ENCODE measurements at places on chromosomes 6 and 20.
A peak's percentile ranks its signal among the peaks of the same experiment; 100 is the strongest.

- peak; percentile 92 for DNase-seq
These were observed 107.2 kb downstream of the ASXL1 start for GRCh38 chr20:32465092-32465900.

- DNase-seq = no peak
These were observed 7.2 kb downstream of the PYGB start for GRCh38 chr20:25254986-25255680.

DNA sequence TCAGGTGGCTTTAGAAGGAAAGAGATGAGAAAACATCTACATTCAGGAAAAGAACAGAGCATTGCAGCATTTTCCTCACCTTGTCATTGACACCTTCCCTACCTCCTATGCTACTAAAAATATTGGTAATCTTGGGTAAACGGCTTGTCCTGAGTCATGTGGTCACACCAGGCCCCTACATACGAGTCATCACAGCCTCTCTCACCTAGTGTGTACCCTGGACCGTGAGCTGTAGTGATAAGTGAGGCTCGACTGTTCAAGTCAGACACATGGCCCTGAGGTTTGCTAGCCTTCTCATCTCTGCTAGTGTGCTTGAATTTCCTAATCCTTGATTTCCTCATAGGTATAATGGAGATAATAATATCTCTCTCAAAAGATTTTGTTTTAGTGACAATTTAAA is 29.6 kb upstream of the TMEM244 start:
- no peak for DNase-seq

DNA sequence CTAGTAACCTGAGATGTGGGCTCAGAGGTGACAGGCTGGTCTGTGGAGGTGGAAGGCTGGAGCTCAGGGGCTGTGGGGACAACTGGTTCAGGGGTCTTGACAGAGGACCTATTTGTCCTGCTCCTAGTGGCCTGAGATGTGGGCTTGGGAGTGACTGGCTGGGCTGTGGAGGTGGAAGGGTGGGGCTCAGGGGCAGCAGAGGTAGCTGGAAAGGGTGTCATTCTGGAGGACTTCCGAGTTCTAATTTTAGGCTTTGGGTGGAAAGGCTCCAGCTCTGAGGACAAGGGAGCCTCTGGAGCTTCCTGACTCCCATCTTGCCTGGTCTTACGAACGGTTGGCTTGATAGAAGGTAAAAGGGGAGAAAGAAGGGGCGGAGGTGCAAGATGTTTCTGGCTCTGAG is 11.5 kb downstream of the MDC1 start:
- DNase-seq = no peak

DNA sequence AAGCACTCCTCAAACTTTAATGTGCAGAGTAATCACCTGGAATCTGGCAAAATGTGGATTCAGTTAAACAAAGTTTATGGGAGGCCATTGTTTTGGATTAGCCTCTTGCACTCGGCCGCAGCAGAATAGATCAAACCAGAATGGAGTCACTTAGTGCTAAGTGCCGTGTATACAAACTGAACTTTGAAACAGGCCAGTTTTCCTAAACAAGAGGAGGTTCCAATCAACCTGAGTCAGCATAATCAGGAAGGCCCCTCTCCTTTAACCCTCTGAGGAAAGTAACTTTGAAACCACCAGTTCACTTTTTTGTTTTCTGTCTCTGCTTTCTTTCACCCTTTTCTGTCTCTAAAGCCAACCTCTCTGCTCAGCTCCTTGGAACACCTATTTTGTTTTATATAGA is 92.2 kb downstream of the UST start:
- no peak for DNase-seq

DNA sequence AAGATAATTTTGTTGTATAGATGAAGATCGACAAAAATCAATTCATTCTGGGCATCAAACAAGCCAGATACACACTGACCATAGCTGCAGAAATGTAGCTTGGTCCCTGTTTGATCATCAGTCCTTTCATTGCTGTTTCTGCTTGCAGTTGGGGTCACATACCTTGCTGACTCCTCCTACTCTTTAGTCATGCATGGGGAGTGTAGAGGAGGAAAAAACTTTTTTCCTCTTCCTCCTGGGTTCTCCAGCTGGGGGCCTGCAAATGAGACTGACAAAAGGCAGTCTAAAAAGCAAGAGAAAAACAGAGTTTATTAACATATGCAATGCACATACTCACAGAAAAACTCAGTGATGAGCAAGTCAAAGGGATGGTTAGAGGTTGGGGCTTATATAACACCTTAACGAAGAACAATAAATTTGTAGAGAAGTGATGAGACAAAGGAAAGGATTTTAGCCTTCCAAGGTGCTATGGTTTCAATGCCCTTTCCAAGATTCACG is 105.8 kb downstream of the QRSL1 start:
- DNase-seq = no peak

DNA sequence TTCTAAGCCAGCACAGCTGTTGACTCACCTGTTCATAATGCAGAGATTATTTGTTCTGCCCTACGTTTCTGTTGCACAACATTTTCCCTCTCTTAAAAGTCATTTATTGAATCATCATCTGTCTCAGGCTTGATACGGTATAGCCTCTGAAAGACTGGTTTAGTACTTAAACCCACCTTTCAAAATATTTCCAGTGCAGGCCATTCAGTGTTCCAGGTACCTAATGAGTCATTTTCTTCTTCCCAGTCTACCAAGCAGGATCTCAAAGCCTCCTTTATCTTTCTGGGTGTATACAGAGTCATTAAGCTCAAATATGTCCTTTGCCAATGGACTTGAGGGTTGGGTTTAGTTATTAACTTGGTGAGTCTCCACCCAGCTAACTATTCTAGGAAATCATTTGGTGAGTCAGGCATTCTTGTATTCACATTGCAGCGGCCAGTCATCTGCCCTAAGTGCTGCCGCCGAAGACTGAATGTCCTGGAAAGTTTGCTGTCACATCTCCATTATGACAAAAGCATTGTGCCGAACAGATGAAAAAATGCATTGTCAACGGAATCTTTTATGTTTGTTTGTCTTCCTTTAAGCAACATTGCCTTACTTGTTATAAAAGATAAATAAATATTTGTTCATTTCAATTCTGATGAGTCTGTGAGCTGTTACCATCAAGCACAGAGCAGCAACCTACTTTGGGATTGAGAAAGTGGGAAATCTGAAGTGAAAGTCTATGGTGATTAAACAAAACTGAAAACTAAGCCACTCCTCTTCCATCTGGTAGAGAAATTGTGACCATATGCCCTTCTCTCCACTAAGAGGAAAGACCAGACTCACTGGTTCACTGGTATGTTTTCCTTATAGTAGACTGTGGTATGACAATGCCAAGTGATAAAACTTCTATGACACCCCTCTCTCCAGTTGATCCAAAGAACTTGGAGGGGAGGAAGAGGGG is 14.3 kb upstream of the FAM135A start:
- no peak for DNase-seq

DNA sequence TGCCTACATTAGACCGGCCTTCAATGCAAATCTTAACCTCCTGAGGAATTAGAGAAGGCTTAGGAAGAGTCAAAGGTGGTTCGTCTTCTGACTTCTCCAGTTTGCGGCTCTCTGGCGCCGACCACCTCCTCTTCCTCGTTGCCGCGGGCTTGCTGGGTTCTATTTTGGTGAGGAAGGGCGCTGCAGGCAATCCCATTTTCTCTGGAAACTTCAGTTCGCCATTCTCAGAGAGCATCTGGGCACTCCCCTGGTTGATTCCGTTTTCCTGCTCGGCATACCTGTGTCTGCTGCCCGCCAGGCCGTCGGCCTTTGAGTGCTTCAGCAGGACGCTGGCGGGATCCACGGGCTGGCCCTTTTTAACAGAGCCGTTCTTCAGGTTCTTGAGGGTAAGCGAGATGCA is 67.9 kb downstream of the GMPR start:
- no peak for DNase-seq

GRCh38 chr20:50478162-50478990 is 31.8 kb upstream of the PTPN1 start:
- DNase-seq = peak; percentile 86

GRCh38 chr20:37992802-37993409 is 40.4 kb downstream of the TTI1 start:
- DNase-seq = no peak

DNA sequence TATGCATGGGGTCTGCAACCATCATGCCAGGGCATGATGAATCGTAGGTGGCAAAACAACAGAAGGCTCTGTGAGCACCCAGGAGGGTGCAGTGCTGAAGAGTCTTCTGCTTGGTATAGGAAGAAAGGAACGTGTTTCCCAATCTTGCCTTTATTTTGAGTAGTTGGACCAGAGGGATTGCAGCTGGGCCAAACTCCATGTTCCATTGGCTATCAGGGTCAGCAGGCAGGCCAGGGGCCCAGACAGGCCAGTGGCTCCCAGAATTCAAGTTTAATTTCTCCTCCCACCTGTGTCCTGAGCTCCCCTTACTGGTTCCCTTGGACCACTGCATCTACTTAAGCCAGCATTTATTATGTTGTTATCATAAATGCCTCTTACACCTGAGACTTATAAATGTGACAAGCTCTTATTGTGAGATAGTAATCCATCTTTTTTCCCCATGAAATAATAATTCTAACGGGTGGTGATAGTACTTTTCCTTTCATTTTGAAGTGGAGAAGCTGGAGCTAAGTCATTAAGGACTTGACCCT is 918 bp upstream of the TRIM38 start:
- no peak for DNase-seq

DNA sequence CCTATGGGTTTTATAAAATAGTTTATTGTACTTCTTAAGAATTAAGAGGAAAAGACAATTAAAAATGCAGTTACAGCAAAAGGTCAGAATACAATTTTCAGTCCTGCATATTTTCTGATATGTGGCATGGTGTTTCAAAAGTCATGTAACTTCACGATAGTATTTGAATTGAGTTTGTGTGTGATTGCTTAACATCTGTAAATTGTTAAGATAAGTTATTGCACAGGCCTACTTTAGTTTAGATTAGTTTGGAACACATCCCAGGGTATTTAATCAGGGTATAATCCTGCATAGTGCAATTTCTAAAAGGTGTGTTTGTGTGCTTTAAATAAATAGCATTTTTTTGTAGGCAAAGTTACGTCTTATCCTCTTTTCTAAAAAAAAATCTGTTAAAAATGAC is 289.6 kb downstream of the RIMS1 start:
- DNase-seq = no peak

- DNase-seq = no peak
These were observed 23.7 kb downstream of the MOCS3 start for GRCh38 chr20:50982363-50982762.

DNA sequence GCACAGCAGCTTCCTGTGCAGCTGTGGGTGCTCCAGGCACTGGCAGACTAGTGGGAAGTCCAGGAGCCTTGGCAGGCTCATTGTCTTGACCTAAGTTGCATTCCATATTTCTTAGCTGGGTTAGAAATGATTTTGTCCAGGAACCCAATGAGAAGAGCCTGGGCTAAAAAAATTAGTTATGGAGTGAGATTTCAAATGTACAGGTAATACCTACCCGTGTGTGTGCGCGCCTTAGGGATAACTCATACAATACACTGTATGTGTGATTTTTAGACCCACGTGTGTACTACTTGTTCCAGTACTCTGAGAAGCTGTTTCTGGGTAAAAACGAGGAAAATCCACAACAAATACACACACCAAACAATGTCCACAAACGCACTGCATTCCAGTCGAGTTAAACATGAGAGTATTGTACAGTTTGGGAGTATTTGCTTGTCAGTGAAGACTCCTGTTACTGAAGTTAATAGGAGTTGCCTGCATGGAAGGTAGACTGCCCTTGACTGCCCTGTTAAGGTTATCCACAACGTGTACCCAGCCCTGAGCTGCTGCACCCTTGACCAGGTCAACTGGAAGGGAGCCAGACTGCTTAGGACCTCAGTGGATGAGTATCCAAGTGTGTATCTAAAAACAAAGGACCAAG is 1.4 kb downstream of the PAQR8 start:
- DNase-seq = no peak

GRCh38 chr6:91435630-91436029 is 848.8 kb upstream of the MAP3K7 start:
- no peak for DNase-seq

DNA sequence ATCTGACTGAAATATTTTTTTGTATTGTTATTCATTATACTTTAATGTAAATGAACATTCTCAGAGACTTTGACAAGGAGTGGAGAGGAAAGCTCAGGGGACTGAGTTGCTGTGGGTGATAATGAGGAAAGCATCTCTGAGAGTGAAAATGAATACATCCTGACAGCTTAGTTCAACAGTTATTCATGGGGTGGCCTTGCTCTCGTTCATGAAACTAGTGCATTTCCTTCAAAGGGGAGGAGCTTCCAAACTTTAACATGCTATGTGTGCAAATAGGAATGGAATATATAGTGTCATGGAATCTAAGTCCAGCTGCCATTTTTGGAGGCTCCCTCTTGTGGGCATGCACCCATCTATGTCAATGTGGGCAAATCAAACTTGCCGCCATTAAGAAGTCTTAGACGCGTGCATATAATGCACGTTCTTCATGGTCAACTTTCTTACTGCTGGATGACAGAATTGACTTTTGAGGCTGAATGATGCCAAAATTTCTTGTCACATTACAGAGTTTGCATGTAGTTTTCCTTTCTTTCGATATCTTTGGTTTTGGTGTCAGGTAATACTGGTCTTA is 124.3 kb upstream of the TMEM170B start:
- no peak for DNase-seq

DNA sequence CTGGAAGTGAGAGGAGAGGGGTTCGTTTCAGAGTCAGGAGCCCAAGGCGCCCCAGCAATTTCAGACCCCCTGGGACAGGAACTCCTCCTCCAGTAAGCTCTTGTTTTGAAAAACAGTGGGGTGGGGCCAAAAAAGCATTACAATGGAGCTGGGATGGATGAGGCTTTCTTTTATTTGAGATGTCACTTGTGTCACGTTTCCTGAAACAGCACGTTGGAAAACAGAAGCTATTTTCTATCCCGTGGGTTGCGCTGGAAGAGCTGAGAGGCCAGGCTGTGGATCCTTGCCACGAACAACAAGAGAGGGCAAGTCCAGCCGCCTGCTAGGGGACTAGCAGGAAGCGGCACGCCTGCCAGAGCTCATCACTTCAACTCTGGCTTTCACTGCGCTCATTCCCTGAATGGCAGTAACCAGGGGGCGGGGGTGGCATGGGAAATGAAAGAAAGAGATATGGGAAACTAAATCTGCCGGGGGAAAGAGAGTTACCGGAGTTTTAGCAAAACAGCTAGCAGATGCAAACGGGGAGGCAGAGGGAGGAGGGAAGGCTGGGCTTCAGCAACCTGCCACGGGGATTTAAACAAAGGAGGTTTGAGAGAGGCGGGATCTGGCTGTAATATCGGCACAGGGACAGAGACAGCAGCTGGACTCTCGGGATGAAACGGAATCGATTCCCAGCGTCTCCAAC is 34.6 kb downstream of the GCNT2 start:
- peak; percentile 84 for DNase-seq

- DNase-seq = no peak
These were observed 185.4 kb upstream of the SLC24A3 start for GRCh38 chr20:19026901-19027644.
